ENCODE measurements at places on chromosomes 16 and 17. TPM values are rescaled to one million over a fixed set of nuclear protein-coding genes. Genes with fewer than 3 reads are reported as not detected.

- no peak for DNase-seq
These were observed 59.6 kb downstream of the HS3ST4 start for GRCh38 chr16:25751230-25751835.

Gene PDK2
- 8.8 TPM for total RNA-seq

Gene TLCD3A
- total RNA-seq = 11.5 TPM

DNA sequence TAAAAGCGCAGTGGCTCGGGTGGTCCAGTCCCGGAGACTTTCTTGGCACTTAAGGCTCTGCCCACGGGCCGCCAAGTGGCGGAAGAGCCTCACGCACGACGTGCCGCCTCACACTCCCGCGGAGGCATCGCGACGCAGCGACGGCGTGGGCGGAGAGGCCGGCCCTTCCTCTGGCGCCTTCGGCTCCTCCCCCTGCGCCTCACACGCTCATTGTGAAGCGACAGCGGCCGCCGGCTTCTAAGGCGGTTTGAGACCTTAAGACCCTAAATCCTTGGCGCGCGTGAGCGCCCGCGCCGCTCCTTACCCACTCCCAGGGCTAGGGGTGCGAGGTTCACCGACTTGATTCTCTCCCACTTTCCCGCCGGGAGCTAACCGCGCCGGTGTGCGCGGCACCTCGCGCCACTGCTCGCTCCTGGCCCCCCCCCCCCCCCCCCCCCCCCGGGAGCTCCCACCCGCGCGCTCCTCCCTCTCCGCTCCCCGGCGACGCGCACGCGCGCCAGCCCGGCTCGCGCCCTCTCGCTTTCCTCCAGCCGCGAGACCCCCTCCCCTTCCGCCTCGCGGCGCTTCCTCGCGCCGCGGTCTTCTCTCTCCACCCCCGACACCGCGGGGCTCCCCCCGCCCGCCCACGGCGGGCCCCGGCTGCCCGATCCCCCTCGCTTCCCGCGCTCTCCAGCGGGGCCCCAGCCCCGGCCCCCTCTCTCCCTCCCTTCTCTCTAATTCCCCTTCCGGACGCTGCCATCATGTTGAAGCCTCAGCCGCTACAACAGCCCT is at the start of gene ATXN2L:
Gene ATXN2L (plus strand): TSS at position 480 of the 771 bp plus-strand sequence. CDS start 261 bp downstream, at position 741.
- peak; percentile 95 for DNase-seq

Measured in activated T-cell treated with anti-CD3 and anti-CD28 coated beads, Interleukin-2, amount 50 U/mL, for 4 hours (primary cell).